ENCODE measurements at places on chromosomes 11 and 22.

GRCh38 chr11:104858882-104859775 is 39.1 kb downstream of the CASP12 start:
- DNase-seq: no peak

- DNase-seq: no peak
Measured at GRCh38 chr11:1814691-1815090, 20.1 kb upstream of the SYT8 start.

DNA sequence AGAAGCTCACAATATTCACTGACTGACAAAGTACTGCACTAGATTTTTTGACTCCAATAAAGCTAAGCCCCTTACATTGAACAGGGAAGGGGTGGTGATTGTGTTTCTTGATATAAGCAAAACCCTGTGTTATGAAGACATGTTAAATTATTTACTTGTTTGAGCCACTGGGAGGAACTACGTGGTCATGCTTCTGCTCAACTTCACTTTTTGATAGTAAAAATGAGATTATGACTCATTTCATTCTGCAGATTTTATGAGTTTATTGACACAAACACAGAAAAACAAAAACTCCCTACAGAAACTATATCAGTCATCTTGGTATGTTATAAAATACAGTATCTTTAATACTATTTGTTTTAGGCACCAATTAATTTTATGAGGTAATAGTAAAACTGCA is 124.7 kb downstream of the CADM1 start:
- no peak for DNase-seq

- DNase-seq: no peak
Measured at GRCh38 chr22:40792451-40792850, 26.7 kb downstream of the SLC25A17 start.

- no peak for DNase-seq
Measured at GRCh38 chr11:33779849-33780528, 5.7 kb upstream of the FBXO3 start.

DNA sequence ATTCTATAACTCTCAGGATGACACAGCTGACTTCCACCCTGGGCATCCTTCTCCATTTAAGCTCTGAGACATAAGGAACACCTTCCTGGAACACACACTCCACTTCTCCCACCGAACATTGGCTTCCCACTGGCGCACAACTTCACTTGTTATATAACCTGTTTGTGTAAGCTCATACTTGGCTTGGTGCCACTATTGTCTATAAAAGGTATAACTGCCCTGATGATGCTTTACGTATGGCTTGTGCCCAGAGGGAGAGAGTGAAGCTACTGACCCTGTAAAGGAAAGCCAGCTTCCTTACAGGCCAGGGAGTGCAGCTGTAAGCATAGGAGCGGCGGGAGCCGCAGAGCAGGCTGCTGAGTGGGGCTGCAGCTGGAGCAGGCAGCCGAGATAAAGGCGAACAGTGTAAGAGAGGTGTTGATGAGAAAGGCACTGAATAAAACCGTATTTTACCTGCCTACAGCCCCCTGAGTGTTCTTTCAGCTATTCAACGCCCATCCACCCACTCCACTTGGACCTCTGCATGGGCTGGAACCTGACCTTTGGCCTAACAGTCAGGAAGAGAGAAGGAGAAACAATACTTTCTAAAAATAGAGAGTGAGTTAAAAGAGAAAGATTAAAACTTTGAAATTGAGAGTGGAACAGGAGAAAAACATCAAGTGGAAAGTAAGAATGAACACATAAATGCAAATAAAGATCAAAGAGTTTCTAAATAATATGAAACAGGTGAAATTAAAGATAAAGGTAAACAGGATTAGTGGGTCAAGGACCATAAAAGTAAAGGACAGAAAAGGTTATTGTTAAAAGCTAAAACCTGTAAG is 252.1 kb upstream of the ARHGAP42 start:
- DNase-seq: no peak

GRCh38 chr11:33086017-33086416 is 46.6 kb downstream of the TCP11L1 start:
- no peak for DNase-seq

Measured in activated CD8-positive, alpha-beta memory T cell treated with anti-CD3 and anti-CD28 coated beads for 24 hours (primary cell).